Eye (tissue), 1 donor: ENCODE measurements at places on chromosomes 2 and 18.

GRCh38 chr18:3806656-3807055 is 356.7 kb downstream of the TGIF1 start:
- no peak for DNase-seq

DNA sequence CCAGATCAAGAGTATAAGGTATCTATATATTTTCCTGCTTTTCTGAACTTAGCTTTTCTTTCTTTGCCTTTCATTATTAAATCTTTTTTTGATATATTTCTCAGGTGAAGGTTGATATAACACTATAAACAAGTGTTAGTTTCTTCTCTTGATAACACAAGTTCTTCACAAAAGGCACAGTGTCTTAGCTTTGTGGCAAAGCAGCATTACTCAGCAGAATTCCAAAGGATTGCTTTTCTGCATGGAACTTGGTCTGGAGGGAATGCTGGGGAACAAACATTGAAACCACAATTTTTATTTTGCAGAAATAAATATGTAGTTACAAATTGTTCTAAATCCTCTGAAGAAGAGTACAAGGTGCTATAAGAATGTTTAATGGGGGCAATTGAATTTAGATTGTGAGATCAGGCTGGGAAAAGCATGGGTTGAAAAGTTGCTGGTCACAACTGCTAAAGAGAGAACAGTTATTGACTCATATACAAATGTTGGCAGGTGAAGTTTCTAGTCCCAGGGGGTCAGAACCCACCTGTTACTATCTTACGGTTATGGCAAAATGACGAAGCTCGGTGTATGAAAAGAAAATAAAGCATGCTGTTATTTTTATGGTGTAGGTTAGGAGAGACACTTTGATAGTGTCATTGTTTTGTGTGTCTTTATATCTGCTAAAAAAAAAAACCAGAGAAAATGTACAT is 68.2 kb downstream of the UBR3 start:
- no peak for DNase-seq

GRCh38 chr2:108074946-108075345 is 88.6 kb downstream of the SLC5A7 start:
- DNase-seq = no peak

GRCh38 chr2:67389788-67390187 is 7.3 kb upstream of the ETAA1 start:
- DNase-seq = peak; percentile 5
